ENCODE measurements at places on chromosomes 5 and 9.

DNA sequence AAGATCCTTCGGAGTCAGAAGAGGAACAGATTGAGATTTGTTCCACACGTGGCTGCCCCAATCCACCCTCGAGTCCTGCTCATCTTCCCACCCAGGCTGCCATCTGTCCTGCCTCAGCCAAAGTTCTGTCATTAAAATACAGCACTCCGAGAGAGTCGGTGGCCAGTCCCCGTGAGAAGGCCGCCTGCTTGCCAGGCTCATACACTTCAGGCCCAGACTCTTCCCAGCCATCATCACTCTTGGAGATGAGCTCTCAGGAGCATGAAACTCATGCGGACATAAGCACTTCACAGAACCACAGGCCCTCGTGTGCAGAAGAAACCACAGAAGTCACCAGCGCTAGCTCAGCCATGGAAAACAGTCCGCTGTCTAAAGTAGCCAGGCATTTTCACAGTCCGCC lies 85.9 kb downstream of the GOLPH3 start:
- DNase-seq: no peak

DNA sequence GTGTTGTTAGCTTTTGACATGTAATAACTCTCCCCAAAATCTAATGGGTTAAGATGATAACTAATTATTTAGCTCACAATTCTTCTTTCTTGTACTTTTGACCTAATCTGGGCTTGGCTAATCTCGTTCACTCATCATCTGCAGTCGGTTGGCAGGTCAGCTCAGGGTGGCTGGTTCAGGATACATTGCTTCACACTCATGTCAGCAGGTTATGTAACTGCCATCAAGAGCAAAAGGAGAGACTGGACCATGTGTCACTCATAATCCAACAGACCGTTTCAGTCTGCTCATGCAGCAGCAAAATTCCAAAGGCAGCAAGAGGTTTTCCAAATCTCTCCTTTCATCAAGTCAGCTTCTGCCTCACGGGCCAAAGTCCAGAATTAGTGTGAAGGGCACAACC lies 998.4 kb upstream of the CTNND2 start:
- no peak for DNase-seq

DNA sequence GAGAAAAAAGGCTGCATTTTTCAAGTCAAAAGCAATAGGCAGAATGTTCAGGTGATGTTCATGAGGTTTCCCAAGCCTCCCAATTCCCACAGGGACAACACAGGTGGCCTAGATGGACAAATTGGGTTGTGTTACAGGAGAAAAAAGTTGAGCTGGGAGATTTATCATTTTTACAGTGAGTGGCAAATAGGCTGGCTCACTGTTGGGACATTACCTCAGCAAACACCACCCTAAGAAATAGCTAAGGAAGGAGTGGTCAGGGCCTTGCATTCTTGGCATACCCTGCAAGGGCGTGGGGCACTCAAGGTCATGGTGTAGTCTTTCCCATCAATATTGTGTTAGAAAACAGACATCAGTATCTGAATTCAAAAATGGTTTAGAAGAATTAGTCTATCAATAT lies 23.3 kb upstream of the CPLANE1 start:
- peak; percentile 49 for DNase-seq

GRCh38 chr5:156774273-156774672 lies 75.8 kb upstream of the PPP1R2B start:
- no peak for DNase-seq

All from ureter (tissue), 1 donor.